ENCODE measurements at places on chromosomes 4 and X. TPM values are rescaled to one million over a fixed set of nuclear protein-coding genes. Genes with fewer than 3 reads are reported as not detected.

The OPRPN gene
- not detected for polyA plus RNA-seq

DNA sequence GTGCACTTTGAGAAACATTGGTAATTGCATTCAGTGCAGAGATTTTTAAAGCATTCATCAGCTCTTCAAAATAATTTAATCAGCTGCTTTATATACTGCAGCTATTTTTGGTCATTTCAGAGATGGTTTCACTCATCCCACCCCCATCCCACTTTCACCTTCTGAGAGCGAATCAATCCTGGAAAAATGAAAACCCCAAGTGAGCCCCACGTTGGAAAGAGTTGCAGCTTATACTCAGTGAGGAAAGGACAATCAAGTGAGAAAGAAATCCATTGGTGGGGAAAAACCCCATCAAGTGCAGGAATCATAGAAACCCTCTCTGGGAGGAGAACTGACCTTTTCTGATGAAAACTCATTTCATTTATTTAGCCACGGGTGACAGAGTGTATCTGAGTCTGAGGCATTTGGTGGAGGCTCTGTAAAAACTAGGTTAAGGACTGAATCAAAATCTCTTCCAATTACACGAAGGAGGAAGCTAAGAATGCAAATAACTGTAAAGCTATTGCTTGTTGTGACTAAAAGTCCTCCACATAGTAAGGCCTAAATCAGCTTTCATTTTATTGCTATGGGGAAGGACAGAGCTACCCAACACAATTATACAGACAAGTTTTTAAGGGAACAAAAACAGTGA, 240.4 kb upstream of the PGRMC2 start:
- DNase-seq: no peak

GRCh38 chr4:82044141-82044993, 329.4 kb downstream of the HNRNPD start:
- DNase-seq: peak; percentile 34

DNA sequence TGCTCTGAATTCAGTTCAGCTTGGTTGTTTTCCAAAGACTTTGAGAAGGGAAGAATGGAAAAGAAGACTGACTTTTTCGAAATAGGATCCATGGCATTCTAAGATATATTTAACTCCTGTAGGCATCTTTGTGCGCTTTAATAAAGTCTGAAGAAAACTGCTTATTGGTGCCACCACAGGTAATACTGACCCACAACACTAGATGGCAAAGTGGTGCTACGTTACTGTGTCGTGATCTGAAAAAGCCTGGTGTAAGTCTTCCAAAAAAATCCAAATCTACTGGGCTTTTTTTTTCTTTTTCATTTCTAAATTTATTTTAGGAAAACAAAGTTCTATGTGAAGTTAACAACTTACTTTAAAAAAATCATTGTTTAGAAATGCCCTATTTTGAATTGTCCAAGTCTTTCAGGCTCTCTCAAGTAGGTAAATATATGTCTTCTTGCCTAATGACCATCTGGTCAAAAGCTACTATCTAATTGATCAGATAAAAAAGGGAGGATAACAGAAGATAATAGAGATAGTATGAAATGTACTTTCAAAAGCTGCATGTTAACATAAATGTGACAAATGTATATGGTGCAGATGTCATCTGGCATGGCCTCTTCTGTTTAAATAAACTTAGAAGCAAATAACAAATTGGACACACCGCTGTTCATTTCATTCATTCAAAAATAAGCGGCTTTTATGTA, 47.0 kb upstream of the MID1IP1 start:
- DNase-seq: peak; percentile 47

GRCh38 chr4:24032371-24032989, 142.6 kb upstream of the PPARGC1A start:
- DNase-seq: peak; percentile 4

DNA sequence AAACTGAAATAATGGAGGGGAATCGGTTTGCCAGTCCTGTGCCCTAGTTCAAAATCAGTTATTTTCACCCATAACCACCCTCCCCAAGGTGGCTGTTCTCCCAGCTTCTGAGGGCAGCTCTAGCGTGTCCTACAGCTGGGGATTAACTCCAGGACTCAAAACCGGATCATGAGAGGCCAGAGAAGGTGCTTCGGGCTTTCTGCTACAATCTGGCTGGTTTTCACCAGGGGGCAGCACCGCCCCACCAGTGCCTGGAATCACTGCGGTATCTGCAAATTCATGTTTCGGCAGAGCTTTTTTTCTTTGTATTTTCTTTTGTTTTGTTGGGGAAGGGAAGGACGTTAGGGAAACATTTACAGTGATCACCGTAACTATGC, 28.4 kb downstream of the PDHA1 start:
- peak; percentile 79 for DNase-seq

DNA sequence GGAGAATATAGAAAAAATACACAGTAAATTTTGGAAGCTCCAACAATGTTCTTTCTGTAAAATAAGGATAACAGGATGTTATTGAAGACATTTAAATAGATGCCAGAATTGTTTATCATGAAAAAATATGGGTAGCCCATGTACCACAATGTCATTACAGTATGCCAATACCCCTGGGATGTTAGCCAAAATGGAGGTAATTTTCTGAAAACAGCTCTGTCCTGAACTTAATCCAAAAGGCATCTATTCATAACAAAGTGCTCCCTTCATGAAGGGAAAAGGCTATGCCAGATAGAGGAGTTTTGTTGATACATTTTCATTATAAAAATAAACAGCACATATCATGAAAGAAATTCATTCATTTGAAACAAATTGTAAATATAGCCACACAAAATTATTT, 1902.6 kb upstream of the AGA start:
- DNase-seq: no peak

The HSD17B13 gene
- polyA plus RNA-seq: 0.13 TPM

DNA sequence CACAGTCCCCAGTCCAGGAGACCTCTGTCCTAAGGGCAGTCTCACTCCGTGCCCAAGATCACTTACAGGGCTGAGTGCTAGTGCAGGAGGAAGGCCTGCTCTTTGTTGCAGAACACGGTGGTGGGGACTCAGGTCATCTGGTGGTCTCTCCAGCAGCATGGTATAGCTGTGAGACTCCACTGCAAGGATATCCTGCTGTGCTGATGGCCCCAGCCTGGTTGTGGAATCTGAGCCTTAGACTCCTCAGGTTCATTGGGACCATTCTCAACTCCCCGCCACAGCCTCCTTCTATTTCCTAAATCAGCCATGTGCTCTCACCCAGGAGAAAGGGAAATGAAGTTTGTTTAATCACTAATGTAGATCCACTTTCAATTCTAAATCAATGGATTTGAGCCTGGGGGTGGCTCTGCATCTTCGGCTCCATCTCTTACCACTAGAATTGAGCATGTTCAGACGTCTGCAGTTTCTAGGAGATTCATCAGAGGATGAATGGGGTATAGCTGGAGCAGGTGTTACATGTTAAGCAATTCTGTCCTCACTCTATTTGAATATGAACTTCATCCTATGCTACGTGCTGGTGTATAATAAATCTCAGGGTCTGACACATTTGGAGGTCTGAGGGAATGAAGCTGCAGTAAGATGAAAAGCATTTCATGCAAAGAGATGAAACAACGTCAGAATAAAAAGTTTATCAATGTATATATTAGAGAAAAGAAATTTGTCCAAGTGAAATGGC, 189.2 kb downstream of the MGST2 start:
- no peak for DNase-seq

The GAGE12H gene
- polyA plus RNA-seq: not detected

DNA sequence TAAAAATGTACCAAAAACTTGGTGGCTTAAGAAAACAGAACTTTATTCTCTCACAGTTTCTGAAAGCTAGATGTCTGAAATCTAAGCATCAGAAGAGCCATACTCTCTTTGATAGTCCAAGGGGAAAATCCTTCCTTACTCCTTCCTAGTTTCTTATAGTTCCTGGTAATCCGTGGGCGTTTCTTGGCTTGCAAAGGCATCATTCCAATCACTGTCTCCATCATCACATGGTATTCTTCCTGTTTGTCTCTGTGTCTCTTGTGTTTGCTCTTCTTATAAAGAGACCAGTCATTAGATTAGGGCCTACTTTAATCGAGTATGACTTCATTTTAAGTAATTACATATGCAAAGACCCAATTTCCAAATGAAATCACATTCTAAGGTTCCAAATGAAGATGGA, 118.9 kb upstream of the FSTL5 start:
- no peak for DNase-seq

The ADH1A gene
- not detected for polyA plus RNA-seq

DNA sequence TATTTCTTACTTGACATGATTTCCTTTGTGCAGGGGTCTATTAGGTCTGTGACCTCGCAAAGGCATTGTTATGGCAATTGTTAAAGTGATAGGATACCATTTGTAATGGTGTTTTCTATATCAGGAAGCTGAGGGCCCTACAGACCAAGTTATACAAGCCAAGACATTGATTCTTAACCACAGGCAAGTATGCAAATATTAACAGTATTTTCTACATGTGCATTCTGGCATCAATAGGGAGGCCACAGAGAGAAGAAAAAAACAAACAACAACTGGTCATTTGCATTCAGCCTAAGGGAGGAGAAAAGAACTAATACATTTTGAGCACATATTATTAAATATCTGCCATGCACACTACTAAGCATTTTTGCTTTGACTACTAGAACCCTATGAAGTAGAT, 28.5 kb downstream of the GBA3 start:
- DNase-seq: no peak

DNA sequence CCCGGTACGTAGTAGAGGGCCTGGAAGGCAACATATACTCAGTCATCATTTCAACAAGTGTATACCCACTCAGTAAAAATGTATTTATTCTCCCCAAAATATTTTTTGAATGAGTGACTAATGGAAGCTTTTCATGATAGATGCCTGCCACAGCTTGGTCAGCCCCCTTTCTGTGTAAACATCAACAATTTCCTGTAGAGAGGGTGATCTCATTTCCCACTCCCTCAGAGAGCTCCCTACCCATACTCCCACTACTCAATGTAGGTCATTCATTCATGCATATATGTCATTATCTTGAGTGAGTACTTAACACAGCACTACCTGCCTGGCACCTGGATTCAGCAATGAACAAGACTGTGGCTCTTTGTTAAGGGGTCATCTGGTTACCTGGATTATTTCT, 81.9 kb downstream of the STK32B start:
- DNase-seq: no peak

- no peak for DNase-seq
These were observed 68.4 kb downstream of the USP38 start for GRCh38 chr4:143253166-143253565.

- no peak for DNase-seq
These were observed 14.6 kb downstream of the HMX1 start for GRCh38 chr4:8856835-8857621.

The TLR6 gene
- polyA plus RNA-seq: 0.10 TPM

GRCh38 chr4:7390336-7390735, 44.4 kb downstream of the PSAPL1 start:
- peak; percentile 2 for DNase-seq

The SLC39A8 gene
- polyA plus RNA-seq: 1.5 TPM

- no peak for DNase-seq
These were observed 101.2 kb upstream of the KIT start for GRCh38 chr4:54556587-54556986.

GRCh38 chr4:99968330-99968729, 18.3 kb upstream of the H2AZ1 start:
- DNase-seq: no peak

The TMPRSS11D gene
- polyA plus RNA-seq: 0.02 TPM

DNA sequence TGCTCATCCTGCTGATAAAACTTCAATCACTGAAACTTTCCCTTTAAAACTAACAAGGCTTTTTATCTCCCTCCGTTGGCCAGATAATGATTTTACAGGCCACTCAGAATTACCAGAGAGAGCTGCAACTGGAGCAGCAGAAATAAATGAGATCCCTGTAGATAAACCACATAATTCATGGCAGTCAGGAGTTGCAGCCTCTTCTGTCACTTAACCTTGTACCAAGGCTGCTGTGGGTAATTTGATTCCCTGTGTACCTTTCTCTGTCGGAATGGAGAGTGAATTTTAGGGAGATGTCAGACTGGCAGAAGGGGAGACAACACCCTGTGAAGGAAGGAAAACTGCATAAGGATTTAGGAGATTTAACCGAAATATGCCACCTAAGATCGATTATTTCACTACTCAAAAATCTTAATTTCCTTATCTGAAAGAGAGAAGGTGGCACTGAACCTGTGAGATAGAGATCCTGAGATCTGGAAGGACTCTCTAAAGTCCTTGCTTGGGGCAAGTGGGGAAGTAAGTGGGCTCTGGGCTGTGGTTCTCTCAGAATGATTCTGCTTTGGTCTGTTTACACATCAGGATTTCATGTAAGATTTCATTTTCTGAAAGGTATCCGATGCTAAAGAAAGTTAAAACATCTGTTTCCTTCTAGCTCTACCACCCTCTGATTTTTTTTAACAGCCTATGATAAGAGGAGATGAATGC, 14.3 kb upstream of the TSPAN5 start:
- peak; percentile 74 for DNase-seq

The DOK7 gene
- polyA plus RNA-seq: 0.05 TPM

DNA sequence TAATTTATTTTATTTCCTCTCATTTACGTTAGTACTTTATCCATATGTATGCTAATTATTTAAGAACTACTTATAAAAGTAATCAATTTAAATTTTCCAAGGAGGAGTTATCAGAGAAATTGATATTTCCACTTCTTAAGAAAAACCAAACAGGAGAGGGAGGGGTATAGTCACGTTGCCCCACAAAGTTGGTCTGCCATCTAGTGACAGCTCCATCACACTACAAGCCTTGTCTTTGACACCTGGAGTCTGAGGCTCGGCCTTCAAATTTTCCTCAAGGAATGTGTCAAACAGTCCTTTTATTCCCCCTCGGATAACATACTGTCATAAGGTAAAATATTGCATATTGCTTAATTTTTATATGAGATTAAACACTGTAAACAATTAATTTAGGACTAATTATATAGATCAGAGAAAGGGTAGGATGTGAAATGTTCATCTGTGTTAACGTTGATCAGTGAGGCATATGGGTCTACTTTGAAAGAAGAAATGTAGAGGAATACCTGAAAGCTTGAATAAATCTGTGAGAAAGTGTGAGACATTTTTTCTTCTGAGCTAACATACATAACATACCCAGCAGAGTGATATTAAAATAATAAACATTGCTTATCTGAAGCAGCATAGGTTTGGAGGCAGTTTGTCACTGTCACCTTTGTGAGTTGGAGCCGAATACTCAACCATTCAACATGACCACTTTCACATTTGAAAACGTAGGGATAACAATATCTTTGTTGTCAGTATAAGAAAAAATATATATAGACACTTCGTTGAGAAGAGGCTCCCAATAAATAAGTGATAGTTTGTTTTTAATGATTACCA, 114.4 kb downstream of the GLRA3 start:
- DNase-seq: peak; percentile 60

The TMEM271 gene
- not detected for polyA plus RNA-seq

The F11 gene
- not detected for polyA plus RNA-seq

The GABRB1 gene
- polyA plus RNA-seq: not detected

GRCh38 chrX:150429594-150429993, 66.5 kb downstream of the MAMLD1 start:
- DNase-seq: no peak
